ENCODE measurements at places on chromosomes 1 and 21.

DNA sequence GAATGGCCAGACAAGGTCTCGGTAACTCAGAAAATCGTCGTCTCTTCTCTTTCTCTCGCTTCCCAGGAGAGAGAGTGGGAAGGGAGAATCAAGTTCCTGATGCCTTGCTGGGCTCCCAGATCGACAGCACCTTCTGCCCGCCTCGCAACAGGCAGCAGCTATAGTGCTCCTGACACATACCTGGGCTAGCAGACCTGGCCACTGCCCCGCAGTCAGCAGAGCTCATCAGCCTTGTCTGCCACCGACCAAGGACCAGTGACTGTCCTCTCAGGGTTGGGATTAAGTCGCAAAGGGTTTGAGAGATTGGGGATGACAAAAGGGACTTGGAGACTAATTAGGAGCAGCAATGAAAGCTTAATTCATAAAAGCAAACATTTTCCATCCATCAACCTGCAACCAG is 4.1 kb downstream of the RUNX3 start:
- no peak for DNase-seq

DNA sequence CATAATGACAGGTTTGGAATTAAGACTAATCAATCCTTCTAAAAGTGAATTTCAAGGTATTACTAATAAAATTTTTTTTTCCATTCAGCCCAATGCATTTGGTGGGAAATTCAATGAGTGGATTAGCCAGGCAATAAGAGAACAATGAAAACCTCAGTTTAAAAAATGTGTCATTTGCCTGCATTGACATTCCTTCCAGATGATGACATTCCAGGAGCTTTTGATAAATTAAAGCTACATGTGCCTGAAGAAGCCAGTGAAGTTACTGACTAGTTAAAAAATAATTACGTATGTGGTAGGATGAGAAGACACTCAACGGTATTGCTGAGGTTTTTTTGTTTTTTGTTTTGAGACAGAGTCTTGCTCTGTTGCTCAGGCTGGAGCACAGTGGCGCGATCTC is 37.9 kb upstream of the RC3H1 start:
- no peak for DNase-seq

DNA sequence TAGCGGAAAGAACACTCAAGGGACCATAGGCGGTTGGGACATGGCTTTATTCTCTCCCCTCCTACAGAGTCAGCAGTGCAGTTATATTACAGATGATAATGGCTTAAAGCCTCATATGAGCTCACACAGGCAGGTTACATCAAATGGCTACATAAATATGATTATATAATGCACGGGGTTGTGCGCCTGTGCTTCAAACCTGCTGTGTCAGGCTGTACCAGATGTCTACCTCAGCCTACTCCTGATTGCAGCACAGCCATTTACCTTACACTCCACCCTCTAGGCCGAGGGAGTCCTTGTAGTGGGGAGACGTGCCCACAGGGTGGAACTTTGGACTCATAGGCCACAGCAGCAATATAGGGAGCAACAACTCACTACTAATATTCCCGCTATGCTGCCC is 16.4 kb upstream of the TBX19 start:
- DNase-seq, result no peak

DNA sequence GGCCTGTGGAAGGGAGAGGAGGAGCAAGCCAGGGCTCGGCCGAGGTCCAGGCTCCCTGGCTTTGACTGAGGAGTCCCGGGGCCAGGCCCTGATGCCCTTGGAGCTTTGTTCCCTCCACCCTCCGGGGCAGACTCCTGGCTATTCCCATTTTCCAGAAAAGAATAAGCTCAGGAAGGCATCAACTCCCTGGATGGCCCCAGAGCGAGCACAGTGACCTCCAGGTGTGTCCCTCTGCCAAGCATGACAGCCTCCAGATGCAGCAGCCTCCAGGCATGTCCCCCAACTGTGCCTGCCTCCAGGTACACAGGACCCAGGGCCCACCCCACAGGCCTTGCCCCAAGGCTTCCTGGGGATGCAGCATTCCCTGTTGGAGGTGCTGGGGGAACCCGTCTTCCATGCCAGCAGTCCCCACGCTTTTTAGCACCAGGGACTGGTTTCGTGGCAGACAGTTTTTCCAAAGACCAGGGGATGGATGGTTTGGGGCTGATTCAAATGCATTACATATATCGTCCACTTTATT is 15.7 kb upstream of the ARHGEF16 start:
- DNase-seq, result no peak

- no peak for DNase-seq
Observed at GRCh38 chr1:228092342-228093049, 10.0 kb downstream of the ARF1 start.

DNA sequence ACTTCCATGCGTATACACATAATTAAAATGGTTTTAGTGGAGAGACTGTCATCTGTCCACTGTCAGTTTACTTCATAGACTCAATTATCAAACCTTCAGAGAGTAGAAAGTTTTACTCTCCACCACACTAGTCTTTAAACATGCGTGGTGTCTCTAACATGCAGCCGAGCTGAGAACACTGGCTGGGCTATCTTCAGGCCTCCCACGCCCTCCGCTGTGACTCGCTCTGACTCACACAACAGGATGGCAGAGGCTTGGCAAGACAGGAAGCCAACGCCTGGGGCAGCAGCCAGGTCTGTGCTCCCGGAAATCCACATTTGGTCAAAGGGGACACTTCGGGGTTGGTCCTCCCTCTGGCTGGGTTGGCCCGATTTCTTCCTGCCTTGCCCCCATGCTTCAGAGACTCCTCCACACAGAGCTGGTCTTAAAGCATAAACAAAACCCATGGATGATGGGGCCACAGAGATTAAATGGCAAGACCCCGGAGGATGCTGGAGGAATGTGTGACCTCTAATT is 22.7 kb upstream of the IFNGR2 start:
- DNase-seq, result peak; percentile 87

GRCh38 chr1:170836141-170836540 is 99.2 kb upstream of the MROH9 start:
- DNase-seq, result no peak

DNA sequence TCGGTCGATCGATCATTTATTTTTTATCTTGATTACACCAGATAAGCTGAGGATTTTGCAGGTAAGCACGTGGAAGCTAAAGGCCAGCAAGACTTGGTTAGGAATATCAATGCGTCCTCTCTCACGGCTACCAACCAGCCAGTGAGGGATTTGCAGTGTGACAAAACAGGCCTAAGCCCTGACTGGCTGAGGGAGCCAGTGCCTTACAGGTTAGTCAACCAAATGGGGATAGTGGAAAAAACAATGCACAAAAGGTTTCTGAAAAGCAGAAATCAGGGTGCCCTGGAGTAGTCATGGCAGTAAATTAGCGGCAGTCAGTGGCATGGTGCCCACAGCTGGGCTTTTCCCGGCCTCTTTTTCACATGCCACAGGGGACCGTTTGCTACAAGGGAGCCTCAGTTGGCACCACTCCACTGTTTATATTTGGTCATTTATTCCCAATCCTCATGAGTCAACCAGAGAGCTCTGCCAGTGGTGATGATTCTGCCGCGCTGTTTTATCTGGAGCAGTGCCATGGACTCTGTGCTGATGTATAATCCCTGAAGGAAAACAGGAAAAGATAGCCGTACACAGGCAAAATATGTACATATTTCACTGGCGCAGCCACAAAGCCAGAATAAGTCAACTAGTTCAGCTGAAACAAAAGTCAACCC is 167.6 kb downstream of the RHOU start:
- no peak for DNase-seq

GRCh38 chr1:22309572-22309971 is 142.1 kb upstream of the ZBTB40 start:
- DNase-seq, result no peak

- no peak for DNase-seq
Observed at GRCh38 chr1:185398022-185398421, 81.0 kb upstream of the IVNS1ABP start.

- DNase-seq, result no peak
Observed at GRCh38 chr1:30909365-30910068, 959 bp upstream of the SDC3 start.

DNA sequence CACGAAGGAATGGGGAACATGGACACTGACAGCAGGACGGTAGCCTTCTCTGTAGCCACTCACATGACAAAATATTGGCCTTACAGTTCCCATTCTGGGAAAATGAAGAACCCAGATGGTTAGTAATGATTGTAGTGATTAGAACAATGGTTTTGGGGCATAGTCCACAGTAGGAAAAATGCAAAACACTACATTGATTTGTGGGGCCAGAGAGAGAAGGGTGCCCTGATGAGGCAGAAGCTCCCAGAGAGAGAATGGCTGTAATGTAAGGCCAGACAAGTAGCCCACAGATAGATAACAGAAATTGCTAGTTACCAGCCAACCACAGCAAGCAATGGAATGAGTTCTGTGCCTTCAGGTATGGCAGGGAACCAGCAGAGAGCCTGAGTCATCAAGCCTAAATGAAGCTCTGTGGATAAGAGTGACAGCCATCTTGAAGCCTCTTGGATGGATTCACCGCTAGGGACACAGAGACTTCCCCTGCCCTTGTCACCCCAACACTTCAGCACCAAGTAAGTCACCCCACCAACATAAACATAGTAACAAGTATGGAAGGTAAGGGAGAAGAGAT is 206.1 kb downstream of the BACH1 start:
- no peak for DNase-seq

GRCh38 chr1:50420689-50421365 is 2.4 kb downstream of the DMRTA2 start:
- no peak for DNase-seq

DNA sequence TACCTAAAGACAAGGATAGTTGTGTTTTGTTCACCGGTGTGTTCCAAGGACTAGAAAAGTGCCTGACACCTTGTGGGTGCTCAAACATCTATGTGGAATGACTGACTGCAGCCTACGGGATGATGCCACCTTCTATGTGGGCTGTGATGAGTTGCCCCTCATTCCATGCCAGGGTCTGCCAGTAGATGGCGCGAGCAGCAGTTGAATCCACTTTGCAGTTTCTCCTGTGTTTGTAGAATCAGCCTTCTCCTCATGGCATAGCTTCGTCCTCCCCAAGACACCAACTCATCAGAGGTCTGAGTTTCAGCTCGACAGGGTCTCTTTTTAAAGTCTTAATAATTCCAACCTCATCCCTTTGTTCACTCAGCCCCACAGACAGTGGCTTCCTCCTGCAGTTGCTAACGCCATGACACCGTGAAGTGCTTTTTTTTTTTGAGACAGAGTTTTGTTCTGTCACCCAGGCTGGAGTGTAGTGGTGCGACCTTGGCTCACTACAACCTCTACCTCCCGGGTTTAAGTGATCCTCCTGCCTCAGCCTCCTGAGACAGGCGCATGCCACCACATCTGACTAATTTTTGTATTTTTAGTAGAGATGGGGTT is 133.7 kb downstream of the CAPN8 start:
- DNase-seq, result peak; percentile 16

DNA sequence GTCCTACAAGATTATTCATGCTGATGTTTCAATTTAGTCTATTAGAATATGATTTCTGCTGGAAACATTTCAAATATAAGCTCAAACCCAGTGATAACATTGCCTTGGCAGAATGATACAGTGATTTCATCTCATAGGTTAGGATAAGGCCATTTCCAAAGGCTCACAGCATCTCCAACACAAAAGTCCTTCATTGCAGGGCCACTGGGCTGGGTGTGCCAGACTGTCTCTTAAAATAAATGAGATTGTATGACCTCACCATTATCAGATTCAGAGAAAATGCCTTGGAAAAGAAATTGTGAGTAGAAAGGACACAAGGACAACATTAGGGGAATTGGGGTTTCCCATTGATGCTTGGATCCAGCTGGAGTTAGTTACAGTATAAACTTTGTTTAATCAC is 30.4 kb downstream of the NGF start:
- no peak for DNase-seq

GRCh38 chr21:33544451-33545195 is 1.8 kb downstream of the SON start:
- no peak for DNase-seq

GRCh38 chr1:92482665-92483609 is 3.8 kb downstream of the GFI1 start:
- DNase-seq, result peak; percentile 50

DNA sequence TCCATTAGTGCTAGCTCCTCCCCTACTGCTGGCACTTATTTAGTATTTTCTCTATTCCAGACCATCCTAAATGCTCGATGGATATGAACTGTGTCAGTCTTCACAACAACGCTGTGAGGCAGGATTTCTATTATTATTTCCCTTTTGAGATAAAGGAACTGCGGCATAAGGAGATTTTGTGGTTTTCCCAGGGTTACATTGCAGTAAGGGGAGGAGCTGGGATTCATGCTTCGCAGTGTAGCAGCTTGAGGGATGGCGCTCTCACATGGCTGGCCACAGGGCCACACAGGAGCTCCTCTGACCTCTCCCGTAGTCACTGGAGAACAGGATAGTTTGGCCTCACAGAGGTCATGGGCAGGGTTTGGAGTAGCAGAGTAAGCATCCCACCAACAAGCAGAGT is 116.9 kb downstream of the BEND5 start:
- no peak for DNase-seq
